ENCODE measurements at places on chromosomes 16 and 17.

- DNase-seq, result no peak
Observed at GRCh38 chr17:14760212-14760611, 459.3 kb downstream of the HS3ST3B1 start.

DNA sequence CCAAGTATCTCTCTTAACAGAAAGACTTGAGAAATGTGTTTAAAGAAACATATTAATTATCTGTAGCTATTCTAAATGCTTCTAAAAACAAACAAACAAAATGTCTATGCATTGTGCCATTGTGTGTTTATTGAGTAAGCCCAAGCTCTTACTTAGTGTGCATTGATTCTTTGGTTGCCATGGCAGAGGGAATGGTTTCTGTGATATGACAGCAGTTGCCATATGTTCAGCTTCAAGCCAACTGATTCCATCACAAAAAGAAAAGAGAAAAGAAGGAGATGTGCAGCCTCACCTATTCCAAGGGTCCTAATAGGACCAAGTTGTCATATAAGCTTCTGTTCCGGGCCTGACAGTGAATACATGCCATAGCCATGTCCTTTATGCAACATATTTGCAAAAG is 457.5 kb downstream of the TOX3 start:
- no peak for DNase-seq

DNA sequence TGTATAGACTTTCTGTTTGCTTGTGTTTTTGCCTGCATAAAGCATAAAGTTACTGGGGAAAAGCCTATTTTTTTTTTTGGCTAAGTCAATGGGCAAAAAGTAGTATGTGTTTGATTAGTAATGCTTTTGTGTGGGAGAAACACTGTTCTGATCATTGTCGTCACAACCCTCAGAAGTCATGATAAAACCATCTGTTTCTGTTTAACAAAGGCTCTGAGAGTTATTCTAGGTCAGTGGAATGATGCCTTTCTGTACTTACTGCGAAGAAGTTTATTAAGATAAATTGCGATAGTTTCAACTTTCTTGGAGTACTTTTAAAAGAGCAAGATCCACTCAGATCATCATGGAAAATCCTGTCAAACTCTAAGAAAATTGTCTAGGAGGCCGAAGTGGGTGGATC is 80.9 kb downstream of the PRKCA start:
- DNase-seq, result peak; percentile 75

GRCh38 chr16:22962905-22963304 is 148.9 kb downstream of the HS3ST2 start:
- no peak for DNase-seq

DNA sequence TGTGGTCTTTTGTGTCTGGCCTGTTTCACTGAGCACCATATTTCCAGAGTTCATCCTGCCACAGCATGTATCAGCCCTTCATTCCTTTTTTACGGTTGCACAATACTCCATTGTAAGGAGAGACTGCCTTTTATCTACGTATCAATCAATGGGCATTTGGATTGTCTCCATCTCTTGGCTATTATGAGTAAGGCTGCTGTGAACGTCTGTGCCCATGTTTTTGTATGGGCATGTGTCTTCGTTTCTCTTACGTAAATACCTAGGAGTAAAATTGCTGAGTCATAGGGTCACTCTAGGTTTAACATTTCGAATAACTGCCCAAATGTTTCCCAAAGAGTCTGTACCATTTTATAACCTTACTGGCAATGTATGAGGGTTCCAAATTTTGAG is 202.8 kb upstream of the FOXF1 start:
- DNase-seq, result no peak

DNA sequence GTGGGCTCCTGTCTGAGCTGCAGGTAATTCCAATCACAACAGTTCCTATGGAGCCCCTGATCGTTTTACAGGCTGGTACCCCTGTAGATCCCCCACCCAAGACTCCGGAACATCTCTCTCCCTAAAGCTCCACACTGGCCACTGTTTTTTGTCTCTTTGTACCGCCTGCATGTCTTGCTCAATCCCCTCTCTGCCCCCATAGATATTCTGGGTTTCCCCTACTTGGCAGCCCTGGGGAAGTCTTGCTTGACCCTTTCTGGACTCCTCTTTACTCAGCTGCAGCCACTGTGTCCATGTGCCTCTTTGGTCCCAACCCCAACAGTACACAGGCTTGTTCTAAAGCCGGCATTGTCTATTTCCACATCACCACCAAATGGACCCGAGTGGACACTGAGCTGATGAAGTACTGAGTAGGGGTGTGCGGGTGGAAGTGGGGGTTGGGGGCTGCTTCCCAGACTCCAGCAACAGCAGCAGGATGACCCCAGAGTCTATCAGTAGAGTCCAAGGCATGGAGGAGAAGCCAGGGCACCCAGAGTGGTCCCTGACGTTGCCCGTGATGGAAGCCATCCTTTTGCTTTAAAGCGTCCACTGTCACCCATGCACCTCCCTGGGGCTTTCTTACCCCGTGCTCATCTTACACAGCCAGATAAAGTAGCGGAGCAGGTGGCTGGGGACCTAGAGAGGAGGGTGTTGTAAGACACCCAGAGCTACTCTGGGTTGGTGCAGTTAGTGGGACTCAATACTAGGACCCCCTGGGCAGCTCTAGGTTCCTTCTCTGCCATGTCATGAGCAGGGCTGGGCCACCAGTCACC is 6.4 kb downstream of the CD300LB start:
- no peak for DNase-seq

- no peak for DNase-seq
Observed at GRCh38 chr17:56431736-56432135, 161.8 kb upstream of the NOG start.

DNA sequence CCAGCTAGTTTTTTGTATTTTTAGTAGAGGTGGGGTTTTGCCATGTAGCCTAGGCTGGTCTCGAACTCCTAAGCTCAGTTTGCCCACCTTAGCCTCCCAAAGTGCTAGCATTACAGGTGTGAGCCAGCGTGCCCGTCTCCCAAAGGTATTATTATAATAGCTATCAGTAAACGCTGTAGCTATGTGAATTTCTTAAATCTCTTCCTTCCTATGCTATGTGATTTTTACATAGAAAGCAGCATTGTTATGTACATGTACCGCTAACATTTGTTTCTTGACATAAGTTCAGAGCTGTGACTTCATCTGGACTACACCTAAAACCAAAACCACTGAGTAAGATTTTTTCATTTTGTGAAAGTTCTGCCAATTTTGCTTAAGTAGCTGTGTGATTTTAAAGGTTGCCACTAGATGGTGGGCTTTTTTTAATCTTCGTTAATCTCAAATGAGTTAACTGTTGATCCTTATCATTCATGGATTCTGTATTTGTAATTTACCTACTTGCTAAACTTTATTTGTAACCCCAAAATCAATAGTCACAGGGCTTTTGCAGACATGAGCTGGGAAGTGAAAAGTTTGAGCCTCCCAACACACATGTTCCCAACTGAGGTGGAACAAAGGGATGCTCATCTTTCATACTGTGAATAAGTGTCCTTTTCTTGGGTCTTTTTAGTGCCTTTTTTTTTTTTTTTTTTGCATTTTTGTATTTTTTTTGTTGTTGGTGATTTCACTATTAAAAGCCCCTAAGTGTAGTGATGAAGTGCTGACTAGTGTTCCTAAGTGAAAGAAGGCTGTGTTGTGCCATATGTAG is 21.9 kb downstream of the PRKAR1A start:
- DNase-seq, result peak; percentile 55

DNA sequence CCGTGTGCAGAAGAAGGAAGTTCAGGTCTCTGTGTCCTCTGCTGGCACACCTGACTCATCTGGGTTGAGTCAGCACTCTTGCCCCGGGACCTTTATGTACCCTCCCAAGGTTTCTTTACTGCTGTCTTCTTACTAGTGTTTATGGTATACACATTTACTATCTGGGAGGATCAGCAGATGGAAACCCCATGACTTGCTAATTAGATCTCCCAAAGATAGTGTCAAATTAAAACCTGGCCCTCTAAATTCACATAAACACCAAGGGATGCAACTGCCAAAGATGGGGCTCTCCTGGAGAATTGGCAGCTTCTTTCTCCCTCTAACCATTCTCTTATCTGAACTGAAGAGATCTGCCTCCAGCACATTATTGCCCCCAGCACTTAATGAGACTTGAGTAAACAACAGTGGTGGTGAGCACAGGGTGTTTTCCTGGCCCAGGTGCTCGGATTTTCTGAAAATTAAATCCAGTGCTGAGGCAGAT is 718.1 kb upstream of the SOX9 start:
- DNase-seq, result no peak

DNA sequence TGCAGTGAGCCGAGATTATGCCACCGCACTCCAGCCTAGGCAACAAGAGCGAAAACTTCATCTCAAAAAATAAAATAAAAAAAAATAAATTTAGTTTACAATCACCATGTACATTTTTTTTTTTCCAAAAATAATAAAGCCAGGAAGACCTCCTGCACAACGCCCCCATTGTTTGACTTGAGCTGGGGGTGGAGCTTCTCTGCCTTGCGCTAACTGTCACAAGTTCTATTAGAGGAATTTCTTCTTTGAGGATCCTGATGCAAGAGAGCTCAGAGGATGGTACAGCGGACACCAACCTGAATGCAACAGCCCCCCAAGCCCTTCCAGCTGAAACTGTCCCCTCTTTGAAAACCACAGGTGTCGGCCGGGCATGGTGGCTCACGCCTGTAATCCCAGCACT is 24.9 kb upstream of the CBX4 start:
- no peak for DNase-seq

DNA sequence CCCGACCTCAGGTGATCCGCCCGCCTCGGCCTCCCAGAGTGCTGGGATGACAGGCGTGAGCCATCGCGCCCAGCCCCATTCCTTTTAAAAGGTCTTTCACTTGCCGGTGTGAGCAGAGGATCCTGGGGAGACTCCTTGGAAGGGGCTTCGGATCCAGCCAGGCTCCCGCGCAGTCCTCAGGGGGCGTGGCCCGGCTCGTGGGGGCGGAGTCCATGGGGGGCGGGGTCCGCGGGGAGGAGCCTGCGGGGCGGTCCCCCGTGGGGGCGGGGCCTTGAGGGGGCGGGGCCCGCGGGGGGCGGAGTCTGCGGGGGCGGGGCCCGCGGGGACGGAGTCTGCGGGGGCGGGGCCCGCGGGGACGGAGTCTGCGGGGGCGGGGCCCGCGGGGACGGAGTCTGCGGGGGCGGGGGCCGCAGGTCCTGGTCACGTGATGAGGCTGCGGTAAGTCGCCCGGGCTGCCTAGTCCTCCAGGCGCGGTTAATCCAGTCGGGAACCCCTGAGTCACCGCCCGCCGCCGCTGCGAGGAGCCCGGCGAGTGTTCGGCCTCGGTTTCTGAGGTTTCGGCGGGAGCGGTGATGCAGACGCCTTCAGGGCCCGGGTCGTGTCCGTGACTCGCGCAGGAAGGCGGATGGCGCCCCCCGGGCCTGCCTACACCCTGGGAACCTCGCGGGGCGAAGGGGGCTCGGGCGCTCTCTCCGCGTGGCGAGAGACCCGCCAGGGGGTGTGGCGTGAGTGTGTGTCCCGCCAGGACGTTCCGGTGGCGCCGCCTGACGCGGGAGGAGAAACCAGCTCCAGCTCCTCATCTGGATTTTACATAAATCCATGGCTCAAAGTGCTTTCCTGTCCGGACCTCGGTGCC is 23.6 kb upstream of the ABR start:
- no peak for DNase-seq

DNA sequence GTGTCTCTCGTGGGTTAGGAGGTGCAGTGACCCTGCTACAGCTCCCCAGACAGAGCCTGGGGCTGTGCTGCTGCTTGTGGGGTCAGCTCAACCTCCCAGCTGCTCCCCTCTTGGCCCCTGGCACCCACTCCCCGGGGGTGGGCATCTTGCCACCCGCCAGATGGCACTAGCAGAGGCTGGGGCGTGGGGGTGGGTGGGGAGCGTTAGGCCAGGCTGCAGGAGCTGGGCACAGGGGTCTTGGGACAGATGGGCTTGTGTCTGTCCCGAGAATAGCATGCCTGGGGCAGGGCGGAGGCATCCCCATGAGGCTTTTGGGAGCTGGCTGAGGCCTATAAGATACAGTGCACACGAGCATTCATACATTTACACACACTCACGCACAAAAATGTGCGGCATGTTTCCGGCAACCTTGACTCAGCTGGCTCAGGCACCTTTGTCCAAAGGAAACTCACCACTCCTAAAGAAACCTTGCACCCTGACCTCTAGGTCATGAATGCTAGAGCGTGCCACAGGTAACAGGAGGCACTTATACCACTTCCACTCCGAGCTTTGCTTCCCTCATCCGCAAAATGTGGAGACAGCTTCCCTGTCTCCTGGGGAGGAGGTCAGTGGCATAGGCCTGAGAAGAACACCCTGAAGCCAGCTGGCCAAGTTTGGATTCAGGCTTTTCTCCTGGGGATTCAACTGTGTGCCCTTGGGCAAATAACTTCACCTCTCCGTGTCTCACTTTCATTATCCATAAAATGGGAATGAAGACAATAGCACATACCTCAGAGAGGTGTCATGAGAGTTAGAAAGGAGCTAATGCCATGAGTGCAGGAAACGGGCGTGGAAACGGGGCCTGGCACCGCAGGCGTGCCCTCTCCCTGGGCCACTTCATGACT is 78.9 kb upstream of the LHX1 start:
- no peak for DNase-seq
